Activated gamma-delta T cell (primary cell): ENCODE measurements at places on chromosomes 2 and 18.

DNA sequence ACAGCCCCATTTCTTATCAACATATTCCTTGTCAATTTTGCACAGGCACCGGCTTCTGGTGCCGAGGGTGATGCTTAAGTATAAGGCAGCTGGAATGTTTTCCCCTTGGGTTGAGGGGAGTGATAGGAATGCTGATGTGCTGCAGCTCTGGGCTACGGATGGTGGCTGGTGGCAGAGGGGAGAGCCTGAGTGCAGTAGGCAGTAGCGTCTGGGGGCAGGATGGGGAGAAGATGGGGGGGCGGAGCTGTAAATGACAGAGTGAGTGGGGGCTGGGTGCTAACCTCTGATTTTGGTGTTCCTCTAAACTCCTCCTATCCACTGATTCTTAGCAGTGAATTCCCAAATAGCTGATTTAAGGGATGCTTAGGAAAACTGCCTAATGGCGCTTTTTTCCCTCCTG, 20.7 kb downstream of the TMEM178A start:
- DNase-seq, result no peak

- no peak for DNase-seq
Measured at GRCh38 chr2:9230881-9231280, 24.3 kb downstream of the ASAP2 start.

DNA sequence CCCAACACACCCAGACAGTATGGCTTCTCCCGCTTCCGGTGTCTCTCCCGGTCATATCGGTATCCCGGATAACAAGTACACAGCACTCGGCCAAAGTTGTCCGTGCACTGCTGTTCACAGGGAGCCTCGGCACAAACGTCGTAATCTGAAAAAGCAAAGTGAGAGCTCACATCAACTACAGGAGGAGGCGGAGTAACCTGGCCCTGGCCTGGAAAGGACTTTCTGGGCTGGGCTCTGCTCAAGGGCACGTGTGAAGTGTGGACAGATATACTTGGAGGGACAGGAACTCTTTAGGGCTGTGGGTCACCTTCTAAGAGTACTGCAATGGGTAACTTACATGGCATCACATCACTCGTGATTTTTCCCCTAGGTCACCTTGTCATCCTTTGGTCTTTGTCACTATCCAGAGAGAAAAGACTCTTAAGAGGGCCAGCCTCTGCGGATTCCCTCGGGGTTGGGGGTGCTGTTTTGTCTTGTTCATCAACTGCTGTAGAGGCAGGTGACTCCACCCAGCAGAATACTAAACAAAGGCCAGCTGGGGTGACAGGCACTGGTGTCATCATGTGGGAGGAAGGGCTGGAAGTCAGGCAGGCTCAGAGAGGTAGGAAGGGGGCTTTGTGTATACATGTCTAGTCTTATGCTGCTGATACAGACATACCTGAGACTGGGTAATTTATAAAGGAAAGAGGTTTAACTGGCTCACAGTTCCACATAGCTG, 110.6 kb upstream of the LMAN1 start:
- no peak for DNase-seq

- no peak for DNase-seq
Measured at GRCh38 chr2:223751012-223751411, 86.4 kb downstream of the AP1S3 start.
